Renal cortex interstitium (tissue), 15 donors: ENCODE measurements at places on chromosomes 2 and 18.

GRCh38 chr2:137535897-137536296, 428.4 kb upstream of the HNMT start:
- no peak for DNase-seq

DNA sequence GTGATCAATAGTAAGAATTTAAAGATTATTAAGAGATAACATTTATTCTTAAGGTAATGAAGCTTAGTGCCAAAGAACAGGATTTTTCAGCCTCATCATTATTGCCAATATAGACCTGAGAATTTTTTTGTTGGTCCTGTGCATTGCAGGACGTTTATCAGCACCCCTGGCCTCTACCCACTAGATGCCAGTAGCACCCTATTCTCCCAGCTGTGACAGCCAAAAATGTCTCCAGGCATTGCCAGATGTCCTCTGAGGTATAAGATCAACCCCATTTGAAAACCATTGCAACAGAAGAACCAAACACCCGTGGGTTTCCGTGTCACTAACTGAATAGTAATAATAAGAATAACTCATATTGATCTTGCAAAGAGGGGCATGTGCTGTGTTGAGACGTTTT, 700.0 kb upstream of the SOX11 start:
- DNase-seq = no peak

DNA sequence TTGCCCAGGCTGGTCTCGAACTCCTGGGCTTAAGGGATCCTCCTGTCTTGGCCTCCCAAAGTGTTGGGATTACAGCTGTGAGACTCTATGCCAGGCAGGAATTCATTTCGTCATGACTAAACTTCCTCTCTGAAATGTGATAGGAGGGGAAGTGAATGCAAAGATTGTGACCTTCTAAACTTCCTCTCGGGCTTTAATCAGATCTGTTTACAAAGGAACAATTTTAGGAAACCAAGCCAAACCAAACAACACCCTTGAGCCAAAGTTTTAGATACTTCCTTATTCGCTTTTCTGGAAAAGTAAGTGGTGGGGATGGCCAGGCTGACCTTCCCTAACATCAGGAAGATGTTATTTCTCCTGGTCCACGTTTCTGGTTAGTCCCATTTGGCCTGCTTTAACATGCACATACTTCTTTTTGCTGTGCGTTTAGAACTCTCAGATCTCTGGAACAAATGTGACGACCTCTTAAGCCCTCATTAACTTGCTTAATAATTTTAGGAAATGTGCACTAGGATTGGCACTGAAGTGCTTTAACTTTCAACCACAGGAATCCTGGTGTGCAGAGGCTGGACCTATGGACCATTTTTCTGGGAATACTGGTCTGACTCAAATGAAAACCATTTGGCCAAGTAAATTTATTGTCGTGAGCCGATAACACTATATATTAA, 33.2 kb upstream of the YES1 start:
- no peak for DNase-seq

- DNase-seq = no peak
These were observed 790.4 kb downstream of the TSN start for GRCh38 chr2:122545821-122546220.

- no peak for DNase-seq
These were observed 13.0 kb upstream of the APCDD1 start for GRCh38 chr18:10441472-10441871.

DNA sequence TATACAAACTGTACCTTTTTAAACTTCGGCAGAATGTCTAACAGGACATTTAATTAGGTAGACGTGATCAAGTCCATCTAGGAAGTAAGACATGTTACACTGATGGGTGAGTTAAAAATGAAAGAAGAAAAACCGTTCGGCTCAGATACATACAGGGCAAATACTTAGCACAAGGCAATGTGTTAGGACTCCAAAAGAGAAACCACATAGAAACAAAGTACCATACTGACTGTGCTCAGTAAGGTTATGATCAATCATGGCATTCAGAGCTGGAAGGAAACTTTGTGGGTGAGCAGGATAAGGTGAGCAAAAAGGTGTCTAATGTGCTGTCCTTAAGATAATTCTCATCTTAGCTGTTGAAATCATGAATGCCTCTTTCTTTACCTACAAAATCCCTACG, 211.9 kb downstream of the STK39 start:
- no peak for DNase-seq

DNA sequence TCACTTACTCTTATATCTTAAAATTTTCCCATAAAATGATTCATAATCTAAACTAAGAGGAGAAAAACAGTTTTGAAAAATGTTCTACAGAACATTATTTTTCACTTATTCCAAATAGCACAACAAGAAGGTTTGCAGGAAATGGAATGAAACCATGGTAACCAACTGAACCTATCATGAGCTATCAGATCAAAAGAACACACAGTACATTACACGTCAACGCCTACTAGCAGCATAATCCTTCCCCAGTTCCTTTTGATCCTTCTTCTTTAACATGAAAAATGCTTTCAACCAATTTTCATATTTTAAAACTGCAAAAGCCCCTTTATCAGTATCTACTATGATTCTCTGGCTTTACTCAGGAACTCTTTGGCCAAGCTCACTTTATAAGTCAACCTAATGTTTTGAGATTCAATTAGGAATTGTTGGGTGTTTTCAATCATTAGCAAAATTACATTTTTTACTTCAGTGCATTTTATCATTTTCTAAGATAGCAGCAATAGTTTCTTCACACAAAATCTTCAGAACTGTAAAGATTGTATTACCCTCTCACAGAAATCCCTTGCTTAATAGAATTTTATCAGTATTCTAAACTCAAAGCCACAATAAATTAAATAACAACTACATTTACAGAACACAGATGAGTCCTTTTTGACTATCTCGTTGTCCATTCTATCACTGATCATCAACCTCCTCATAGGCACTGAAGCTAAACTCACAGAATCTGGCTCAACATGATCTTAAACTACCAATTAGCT, 102.5 kb downstream of the CHN1 start:
- DNase-seq = no peak
